Kasumi-1 (cell line): ENCODE measurements at places on chromosomes 7 and 10.

GRCh38 chr10:375815-376505 lies 240.7 kb downstream of the ZMYND11 start:
- DNase-seq: no peak

GRCh38 chr7:25686493-25686892 lies 458.2 kb upstream of the NPVF start:
- DNase-seq: no peak

DNA sequence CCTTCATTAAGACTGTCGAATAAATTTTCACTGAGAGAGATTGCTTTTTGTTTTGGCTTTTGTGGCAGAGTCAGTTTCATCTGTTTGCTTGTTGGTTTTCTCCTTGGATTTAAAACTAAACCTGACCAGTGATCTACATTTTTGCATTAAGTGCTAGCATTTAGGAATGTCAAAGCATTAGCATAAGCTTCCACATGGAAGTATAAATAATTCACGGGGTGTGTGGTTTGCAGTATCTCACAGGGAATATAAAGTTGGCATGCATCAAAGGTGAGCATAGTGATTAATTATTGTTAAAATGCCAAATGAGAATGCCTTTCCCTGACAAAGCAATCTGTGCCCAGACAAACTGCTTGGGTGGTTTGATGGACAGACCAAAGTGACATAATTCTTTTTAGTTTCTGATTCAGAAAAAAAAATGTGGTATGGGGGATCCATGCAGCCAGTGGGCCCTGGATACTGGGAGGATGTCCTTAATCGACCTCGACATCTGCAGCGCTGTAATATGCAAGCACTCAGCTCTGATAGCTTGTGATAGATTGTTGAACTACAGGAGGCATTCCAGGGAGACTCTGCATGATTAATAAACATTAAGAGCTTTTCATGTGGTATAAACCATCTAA lies 339.3 kb upstream of the POM121L12 start:
- no peak for DNase-seq

GRCh38 chr10:126833542-126833941 lies 71.7 kb upstream of the DOCK1 start:
- no peak for DNase-seq

DNA sequence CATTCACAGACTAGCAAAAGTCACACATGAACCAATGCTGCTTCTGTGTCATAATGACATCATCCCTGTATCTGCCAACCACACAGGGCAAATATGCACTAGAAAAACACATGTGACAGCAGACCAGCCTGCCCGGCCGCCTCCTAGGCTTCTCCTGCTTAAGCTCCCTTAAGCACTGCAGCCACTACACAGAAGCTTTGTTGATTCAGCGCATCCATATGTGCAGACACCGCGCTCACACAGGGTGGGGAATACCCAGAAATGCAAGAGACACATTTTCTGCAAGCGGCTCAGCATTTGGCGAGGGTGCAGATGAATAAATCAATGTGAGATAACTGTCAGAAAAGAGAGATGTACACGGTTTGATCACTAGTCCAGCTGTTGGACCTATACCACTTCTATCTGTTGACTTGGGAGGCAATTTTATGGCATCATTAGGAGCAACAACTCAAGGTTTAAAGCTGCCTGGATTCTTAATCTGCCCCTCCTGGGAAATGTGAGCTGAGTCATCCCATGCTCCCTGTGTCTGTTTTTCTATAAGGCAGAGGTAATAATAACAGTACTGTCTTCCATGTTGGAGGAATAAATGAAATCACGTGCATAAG lies 33.4 kb downstream of the CPXM2 start:
- DNase-seq: no peak

GRCh38 chr10:97151307-97151914 lies 34.3 kb downstream of the SLIT1 start:
- DNase-seq: no peak

DNA sequence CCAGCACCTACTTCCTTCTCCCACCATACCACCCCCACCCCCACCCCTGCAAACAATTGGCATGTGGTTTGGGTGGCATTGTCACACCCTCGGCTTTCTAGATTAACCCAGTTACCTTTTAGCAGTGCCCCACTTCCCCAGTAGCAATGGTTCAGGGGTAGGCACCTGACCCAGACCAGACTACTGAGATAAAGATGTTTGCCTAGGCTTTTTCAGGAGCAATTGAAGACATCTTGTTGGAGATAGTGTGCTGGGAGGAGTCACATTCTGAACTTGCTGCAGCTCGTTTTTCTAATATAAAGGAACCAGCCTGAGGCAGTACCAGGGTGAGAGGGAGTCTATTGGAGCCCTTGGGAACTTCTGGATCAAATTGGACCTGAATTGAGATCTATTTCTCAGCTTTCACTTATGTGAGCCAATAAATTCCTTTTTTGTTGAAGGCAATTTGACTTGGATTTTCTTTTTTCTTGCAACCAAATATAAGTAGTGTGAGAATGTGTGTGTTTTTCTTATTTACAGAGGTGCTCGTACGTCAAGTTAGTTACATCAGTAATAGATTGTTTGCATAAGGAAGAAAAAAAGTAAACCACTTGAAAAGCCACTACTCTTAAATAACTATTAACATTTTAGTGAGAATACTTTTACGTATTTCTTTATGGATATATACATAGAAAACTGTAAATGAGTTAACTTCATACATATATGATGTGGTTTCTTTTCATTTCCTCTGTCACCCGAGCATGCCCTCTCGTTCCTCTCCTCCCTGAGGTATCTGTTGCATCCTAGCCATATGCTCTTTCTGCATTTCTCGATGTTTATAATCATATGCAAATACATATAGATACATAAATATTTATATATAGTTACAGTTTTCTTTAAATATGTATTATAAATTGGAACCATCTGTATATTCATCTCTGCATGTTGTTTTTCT lies 38.0 kb downstream of the RAB18 start:
- DNase-seq: no peak
